ENCODE measurements at places on chromosomes 5 and 9.

GRCh38 chr5:170528976-170529375, 25.2 kb downstream of the KCNIP1 start:
- DNase-seq = no peak

DNA sequence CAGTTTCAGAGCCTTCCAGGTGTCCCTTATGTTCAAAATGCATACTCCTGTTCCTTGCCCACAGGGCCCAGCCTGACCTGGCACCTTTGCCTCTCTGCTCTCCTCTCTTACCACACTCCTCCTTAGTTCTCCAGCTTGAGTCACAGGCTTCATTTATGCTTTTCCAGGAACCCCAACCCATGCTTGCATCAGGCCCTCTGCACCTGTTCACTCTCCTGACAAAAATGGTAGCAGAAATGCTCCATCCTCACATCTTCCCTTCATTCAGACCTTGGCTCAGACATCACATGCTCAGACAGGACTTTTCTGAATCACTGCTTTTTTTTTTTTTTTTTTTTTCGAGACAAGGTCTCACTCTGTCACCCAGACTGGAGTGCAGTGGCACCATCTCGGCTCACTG, 15.1 kb upstream of the RNF145 start:
- DNase-seq = no peak

- DNase-seq = no peak
Measured at GRCh38 chr9:93668261-93668871, 92.0 kb downstream of the PHF2 start.

- no peak for DNase-seq
Measured at GRCh38 chr5:116273448-116274242, 188.8 kb downstream of the COMMD10 start.

- DNase-seq = no peak
Measured at GRCh38 chr5:95761771-95762651, 30.9 kb downstream of the RHOBTB3 start.

GRCh38 chr9:137192448-137192780, 3.9 kb downstream of the SSNA1 start:
- DNase-seq = no peak

DNA sequence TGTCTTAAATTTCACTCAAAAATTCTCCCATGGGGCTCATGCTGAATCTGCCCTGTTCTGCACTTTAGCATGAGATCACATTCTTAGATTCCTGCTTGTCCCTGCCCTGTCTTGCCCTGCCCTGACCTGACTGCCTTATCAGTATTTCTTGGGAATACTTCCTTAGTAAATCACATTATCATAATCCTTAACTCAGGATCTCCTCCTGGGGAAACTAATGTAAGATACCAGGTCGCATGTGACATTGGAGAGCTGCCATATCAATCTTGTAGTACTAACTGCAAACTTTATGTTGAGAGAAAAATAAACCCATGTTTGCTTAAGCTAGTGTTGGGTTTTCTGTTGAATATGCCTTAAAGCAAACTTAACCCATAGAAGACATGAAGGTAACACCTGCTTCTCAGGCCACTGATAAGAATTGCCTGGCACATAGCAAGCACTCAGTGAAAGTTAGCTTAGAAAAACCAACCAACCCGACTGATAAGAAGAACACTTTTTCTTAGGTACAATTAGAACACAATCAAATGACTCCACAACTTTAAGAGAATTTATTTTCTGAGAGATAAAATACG, 53.3 kb downstream of the IL33 start:
- no peak for DNase-seq
